Stimulated activated CD4-positive, alpha-beta T cell treated with anti-CD3 and anti-CD28 coated beads, Interleukin-4, amount 100 ng/mL, for 48 hours (primary cell): ENCODE measurements at places on chromosomes 3 and 15.

DNA sequence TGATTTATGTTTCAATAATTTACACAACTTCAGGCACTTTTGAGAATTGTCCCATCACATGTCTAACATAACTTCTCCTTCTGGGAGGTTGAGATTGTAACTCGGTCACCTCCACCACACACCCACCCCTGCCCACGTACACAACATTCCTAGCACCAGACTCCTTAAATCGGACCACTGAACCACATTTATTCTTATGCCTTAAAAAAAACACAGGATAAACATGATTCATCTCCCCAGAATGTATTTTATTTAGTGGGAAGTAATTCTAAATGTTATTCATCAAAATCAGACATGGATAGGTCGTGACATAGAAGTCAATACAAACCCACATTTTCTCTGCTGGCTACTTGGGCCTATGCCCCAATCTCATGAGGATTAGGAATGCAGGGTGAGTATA lies 3.0 kb downstream of the SNTN start:
- DNase-seq = no peak

- DNase-seq = peak; percentile 19
Measured at GRCh38 chr3:139388821-139389551, 461 bp downstream of the COPB2 start.

DNA sequence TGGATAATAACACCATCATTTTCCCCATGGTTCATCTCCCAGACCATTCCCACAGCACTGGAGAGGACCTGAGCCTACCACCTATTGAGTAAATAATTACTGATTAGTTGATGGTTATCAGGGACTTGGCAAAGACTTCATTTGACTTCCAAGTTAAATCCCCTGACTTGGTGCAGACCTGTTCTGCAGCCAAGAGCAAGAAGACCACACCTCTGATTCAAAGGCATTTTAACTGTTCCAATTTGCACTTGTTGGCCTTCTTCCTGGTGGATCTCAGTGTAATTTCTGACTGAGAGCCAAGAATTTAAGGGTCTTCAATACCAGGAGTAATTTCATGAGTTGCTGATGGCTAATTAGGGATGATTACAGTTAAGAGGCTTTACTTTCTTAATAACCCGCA lies 24.0 kb downstream of the THSD4 start:
- DNase-seq = no peak

GRCh38 chr3:17577796-17578520 lies 164.5 kb downstream of the TBC1D5 start:
- DNase-seq = no peak

- DNase-seq = no peak
Measured at GRCh38 chr3:67312155-67312554, 314.0 kb downstream of the KBTBD8 start.

DNA sequence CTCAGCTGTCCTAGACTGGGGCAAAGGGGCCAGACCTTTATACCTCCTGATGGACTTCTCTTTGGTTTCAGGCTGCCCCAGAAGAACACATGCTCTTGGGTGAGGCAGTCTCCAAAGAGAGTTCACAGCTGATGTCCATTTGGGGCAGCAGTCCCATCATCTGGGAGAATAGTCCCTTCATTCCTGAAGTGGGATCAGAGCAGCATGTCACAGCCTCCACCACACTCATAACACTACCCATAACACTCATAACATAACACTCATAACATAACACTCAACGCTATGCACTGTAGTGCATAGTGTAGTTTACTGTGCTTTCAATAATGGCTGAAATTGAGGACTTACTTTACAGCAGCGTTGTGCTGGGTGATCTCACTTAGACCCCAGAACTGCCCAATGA lies 36.7 kb upstream of the PLCL2 start:
- no peak for DNase-seq

- DNase-seq = no peak
Measured at GRCh38 chr3:47323431-47324277, 40.9 kb downstream of the KLHL18 start.

GRCh38 chr3:13186435-13186815 lies 113.2 kb upstream of the IQSEC1 start:
- no peak for DNase-seq

DNA sequence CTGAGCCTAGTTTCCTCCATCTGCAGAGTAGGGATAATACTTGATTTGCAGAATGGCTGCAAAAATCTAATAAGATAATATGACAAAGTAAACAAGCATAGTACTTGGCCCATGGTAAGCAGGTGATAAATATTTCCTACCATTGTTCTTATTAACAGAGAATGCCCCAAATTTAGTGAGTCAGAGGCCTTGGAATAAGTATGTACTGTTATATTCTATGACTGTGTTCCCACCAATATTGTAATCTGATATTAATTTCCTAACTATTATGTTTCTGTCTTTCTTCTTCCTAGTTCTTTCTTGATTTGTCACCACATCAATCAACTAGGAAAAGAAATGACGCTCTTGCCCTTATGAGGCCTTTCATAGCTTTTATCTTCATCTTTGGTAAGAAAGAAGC lies 178.4 kb upstream of the SLC2A2 start:
- DNase-seq = no peak

DNA sequence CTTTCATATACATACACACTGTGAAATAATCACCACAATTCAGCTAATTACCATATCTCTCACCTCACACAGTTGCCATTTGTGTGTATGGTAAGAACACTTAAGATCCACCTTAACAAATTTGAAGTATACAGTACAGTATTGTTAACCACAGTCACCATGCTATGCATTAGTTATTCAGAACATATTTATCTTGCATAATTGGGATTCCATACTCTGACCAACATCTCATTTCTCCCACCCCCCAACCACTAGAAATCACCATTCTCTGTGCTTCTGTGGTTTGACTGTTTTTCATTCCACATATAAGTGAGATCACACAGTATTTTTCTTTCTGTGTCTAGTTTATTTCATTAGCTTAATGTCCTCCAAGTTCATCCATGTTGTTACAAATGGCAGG lies 247.7 kb upstream of the CTNNB1 start:
- no peak for DNase-seq

DNA sequence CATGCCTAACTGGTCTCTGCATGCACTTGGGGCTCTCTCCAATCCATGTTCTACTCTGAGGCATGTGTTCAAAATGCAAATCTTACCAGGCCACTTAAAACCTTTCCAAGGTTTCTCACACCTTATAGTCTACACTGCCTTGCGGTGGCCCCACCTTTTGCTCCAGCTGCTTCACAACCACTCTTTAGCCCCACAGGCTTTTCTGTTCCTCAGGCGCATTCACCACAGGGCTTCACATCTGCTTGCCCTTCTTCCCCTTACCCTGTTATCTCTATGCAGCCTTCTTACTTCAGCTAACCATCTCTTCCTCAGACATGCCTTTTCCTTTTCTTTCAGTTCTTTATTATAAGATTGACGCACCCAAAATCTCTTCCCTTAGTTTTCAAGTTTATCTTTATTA lies 37.8 kb downstream of the MINDY4B start:
- no peak for DNase-seq

DNA sequence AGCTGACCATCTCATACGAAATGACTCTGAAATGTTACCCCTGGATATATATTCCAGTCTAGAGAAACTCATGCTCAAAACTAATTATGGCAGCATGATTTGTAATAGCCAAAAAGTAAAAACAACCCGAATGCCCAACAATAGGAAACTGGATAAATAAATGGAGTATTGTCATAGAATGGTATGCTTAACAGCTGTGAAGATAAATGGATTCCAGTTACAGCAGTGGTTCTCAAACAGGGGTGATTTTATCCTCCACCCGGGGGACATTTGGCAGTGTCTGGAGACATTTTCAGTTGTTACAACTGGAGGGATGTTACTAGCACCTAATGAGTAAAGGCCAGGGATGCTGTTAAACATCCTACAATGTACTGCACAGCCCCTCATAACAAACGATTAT lies 52.3 kb upstream of the PIAS1 start:
- no peak for DNase-seq

DNA sequence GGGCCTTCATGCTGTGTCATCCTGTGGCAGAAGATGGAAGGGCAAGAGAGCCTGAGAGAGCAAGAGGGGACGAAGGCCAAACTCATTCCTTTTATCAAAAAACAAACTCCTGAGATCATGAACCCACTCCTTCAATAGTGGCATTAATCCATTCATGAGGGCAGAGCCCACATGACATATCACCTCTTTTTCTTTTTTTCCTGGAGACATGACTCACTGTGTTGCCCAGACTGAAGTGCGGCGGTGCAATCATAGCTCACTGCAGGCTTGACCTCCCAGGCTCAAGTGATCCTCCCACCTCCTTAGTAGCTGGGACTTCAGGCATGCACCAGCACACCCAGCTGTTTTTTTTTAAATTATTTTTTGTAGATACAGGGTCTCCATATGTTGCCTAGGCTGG lies 92.0 kb upstream of the RNU6-1 start:
- DNase-seq = no peak

GRCh38 chr3:15205934-15206661 lies at the start of gene CAPN7:
Gene CAPN7 (plus strand): TSS chr3:15206246. CDS start chr3:15206496, 250 bp downstream.
- DNase-seq = peak; percentile 91

DNA sequence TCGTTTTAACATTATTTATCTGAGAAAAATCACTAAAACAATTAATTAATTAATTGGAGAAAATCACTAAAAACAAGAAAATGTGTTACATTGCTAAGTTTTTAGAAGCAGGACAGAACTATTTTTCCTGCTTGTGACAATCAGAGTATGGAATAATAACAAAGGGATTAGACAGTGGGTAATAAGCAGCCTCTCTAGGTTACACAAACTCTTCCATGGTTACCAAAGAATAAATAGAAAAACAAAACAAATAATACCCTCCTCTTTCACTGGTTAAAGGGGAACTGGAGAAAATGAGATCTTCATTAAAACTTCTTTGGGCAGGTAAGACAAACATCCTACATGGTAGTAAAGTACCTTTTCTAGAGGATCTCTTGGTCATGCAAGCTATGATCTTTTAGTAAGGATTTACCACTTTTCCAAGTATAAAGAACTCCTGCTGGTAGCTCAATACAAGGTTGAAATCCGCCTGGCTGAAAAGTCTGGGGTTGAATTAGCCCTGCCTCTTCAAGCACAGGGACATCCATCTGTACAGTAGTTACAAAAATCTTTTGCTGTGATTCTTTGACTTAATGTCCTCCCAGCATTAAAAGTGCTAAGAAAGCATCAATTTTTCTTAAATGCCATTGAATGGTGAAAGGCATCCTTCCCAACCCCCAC lies 2.5 kb upstream of the PLCH1 start:
- no peak for DNase-seq

DNA sequence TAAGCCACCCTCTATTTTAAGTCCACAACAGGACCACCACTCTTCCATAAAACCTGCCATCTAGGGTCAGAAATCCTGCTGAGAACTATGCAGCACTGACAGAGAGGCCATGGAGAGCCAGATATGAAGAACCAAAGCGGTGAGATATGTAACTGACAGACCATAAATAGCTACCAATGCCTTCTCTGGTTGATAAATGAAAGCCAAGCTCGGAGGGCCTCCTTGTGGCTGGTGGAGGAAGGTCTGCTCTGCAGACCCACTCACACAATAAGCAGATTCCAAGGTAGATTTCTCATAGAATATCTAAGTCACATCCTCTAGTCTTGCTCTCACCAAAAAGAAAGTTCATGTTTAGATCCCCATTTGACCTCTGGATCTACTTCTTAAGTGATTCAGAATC lies 38.9 kb downstream of the RYK start:
- DNase-seq = no peak

- DNase-seq = no peak
Measured at GRCh38 chr3:179677884-179678283, 25.0 kb downstream of the USP13 start.

DNA sequence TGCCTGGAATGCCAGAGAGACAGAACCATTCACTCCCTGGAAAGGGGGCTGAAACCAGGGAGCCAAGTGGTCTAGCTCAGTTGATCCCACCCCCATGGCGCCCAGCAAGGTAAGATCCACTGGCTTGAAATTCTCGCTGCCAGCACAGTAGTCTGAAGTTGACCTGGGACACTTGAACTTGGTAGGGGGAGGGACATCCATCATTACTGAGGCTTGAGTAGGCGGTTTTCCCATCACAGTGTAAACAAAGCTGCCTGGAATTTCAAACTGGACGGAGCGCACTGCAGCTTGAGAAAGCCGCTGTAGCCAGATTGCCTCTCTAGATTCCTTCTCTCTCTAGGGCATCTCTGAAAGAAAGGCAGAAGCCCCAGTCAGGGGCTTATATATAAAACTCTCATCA lies 310.7 kb upstream of the DPPA4 start:
- no peak for DNase-seq

DNA sequence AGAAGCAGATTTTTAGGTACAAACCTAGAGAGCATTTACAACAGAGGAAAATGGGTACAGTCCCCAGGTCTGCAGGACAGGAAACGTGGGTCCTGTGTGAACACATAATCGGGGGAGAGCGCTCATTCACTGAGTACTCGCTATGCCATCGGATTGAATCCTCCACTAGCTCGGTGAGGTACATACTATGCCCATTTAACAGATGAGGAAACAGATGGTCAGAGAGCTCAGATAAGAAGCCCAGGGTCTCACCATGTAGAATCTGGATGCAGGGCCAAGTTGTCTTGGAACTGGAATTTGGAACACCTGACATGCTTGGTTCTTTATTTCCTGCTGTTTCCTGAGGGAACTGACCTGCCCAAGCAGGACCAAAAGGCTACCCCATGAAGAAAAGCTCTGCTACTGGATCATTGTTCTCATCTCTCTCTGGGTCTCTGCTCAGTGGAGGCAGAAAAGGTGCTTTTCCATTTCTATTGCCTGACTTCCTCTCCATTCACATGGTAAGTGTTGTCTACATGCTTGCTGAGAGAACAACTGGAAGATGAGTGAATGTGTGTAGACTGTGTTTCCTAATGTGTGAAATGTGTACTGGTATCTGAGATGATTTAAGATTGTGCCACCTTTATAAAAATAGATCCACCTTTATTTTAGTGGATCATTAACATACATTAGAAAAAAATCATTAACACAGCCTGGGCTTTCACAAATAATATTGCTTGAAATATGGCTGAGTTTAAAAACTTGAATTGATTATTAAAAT lies 89.1 kb downstream of the TGFBR2 start:
- no peak for DNase-seq

DNA sequence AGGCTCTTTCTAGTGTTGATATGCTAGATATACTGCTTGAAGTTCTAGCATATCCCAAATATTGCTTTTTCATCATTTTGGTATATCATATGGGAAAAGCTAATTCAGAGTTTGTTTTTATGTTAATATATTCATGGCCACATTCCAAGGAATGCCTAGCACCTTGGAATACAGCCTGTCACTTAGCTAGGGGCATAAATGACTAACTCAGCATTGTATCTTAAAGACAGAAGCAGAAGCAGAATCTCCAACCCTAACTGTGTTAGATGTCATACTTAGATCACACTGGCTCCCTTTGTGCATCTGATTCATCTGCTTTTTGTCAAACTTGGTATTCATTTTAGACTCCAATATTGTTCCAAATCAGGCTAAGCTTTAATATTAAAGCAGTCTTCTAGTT lies 130.8 kb upstream of the TSPAN3 start:
- no peak for DNase-seq

- DNase-seq = no peak
Measured at GRCh38 chr3:69370156-69370883, 15.6 kb downstream of the FRMD4B start.
